ENCODE measurements at places on chromosomes 6 and 20. TPM values are rescaled to one million over a fixed set of nuclear protein-coding genes. Genes with fewer than 3 reads are reported as not detected.

Gene SIRPD
- total RNA-seq, result not detected

Gene METTL24
- total RNA-seq, result not detected

Gene KCNK16
- total RNA-seq, result not detected

Gene CRIP3
- total RNA-seq, result 0.11 TPM

Gene CABLES2
- 5.7 TPM for total RNA-seq

Gene PRPH2
- not detected for total RNA-seq

Gene ATP6V1G2
- 0.78 TPM for total RNA-seq

Gene TNXB
- 0.85 TPM for total RNA-seq

Gene TBX18
- 22.8 TPM for total RNA-seq

Gene SLC35F1
- 0.02 TPM for total RNA-seq

Gene RBM12
- 113 TPM for total RNA-seq

Gene DPPA5
- not detected for total RNA-seq

Gene ADRM1
- 196 TPM for total RNA-seq

Gene EBF4
- 2.1 TPM for total RNA-seq

Gene BNIP5
- total RNA-seq, result 0.04 TPM

Gene NR2E1
- 0.07 TPM for total RNA-seq

Gene SYNDIG1
- total RNA-seq, result 1.4 TPM

Gene LY6G6C
- total RNA-seq, result not detected

Gene TFAP2B
- total RNA-seq, result not detected

Gene LY6G6D
- not detected for total RNA-seq

Gene RNF144B
- 0.33 TPM for total RNA-seq

Gene RAB44
- 0.04 TPM for total RNA-seq

Gene PRRT1
- 0.66 TPM for total RNA-seq

Gene ZNF322
- 5.4 TPM for total RNA-seq

Gene SLC32A1
- total RNA-seq, result not detected

Gene MYO6
- total RNA-seq, result 6.1 TPM

Gene VWA7
- total RNA-seq, result 1.7 TPM

Gene FAM184A
- not detected for total RNA-seq

Gene PBOV1
- not detected for total RNA-seq

Gene DUSP15
- 0.88 TPM for total RNA-seq

Gene C6orf118
- total RNA-seq, result 0.14 TPM

Gene GHRH
- total RNA-seq, result not detected

Gene ZSCAN23
- total RNA-seq, result not detected

Gene SNRPB2
- 158 TPM for total RNA-seq

Gene TPD52L1
- 54.3 TPM for total RNA-seq

Gene PRKN
- not detected for total RNA-seq

Gene RING1
- total RNA-seq, result 23.0 TPM
